ENCODE measurements at places on chromosomes 3 and 15. TPM values are rescaled to one million over a fixed set of nuclear protein-coding genes. Genes with fewer than 3 reads are reported as not detected.

- H3K27me3 ChIP-seq: no peaks in the 10 kb centered on the region
- no peak overlapping the region for H3K4me3 ChIP-seq
- no peak overlapping the region for H3K27ac ChIP-seq
- H3K4me1 ChIP-seq: no peaks in the 10 kb centered on the region
- no peaks in the 10 kb centered on the region for H3K36me3 ChIP-seq
Measured at GRCh38 chr15:48695827-48696573, 50.5 kb upstream of the FBN1 start.

- H3K4me1 ChIP-seq: peaks cover 40% of the 10 kb centered on the region
- no peak for DNase-seq
- H3K4me3 ChIP-seq: no peak overlapping the region
- H3K36me3 ChIP-seq: peaks cover 35% of the 10 kb centered on the region
- H3K27me3 ChIP-seq: no peaks in the 10 kb centered on the region
Measured at GRCh38 chr15:64857421-64857820, 15.7 kb downstream of the PLEKHO2 start.

DNA sequence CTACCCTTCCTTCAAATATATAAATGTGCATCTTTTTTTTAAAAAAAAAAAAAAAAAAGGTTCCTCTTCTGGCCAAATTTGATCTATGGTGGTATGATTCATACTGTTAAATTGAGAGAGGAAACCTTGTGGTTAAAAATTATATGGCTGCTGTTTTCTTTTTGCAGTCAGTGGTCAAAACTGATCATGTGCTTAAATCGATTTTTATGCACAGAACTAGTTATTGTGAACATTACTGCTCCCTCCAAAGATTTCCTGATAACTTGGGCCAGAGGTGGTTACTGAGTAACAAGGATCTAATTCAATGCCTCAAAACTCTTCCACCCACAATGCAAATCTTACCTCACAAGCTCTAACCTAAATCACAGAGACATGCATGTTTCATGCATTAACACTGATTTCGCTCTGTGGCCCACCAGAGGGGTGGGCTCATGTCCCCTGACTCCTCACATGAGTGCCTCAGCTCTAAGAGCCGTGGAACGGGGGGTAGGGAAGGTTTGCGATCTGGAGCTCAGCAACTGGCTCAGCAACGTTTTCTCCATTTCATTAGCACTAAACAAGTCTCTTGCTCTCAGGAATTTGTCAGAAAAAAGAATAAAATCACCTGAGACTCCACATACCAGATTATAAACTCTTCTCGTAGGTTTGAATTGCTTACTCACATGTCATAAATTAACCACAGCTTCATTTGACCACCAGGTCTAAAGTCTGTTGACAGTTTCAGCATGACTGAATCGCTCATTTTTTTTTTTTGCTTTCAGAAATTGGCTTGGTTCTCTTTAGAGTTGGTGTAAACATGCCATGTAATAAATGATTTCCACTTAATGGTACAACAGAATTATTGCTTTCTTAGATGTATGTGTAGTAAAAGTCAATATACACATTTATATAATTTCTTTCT, 280.4 kb downstream of the CD47 start:
- H3K4me1 ChIP-seq: no peaks in the 10 kb centered on the region
- no peak overlapping the region for H3K27ac ChIP-seq

The TPRG1 gene
- total RNA-seq: 0.13 TPM

DNA sequence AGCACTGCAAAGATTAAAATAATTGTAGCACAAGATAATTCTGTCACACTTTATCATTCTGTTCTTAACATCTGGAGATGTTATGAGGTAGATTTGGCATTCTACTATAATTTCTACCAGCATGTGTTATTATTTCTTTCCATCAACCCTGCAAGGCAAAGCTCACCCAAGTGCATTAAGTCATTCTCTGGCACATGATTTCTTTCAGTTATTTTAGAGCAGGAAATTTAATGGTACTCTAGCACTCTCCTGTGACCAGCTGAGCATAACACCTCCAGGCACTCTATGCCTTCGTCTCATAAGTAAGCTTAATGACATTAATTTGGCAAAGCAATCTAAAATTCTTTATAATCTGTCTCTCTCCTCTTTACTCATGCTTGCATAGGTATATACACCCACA, 300.2 kb upstream of the GPR149 start:
- H3K27me3 ChIP-seq: no peaks in the 10 kb centered on the region
- DNase-seq: no peak

The TGM4 gene
- total RNA-seq: 0.66 TPM

GRCh38 chr15:61935493-61935892, 124.8 kb downstream of the VPS13C start:
- H3K4me3 ChIP-seq: no peak overlapping the region
- no peak overlapping the region for H3K27ac ChIP-seq
- no peaks in the 10 kb centered on the region for H3K27me3 ChIP-seq
- H3K36me3 ChIP-seq: peaks cover 72% of the 10 kb centered on the region

DNA sequence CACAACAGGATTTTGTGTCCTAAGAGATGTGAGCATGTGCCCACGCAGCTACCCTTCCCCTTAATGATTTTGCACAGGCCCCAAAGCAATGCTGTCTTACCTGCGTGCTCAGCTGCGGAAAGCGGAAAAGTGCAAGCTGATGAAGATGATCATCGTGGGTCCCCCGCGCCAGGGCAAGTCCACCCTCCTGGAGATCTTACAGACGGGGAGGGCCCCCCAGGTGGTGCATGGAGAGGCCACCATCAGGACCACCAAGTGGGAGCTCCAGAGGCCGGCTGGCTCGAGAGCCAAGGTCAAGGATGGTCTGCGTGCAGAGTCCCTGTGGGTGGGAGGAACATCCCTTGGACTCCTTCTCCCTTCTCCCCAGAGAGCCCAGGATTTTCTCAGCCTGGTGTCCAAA, 103.1 kb downstream of the LRRK1 start:
- H3K36me3 ChIP-seq: no peaks in the 10 kb centered on the region
- DNase-seq: peak; percentile 24

DNA sequence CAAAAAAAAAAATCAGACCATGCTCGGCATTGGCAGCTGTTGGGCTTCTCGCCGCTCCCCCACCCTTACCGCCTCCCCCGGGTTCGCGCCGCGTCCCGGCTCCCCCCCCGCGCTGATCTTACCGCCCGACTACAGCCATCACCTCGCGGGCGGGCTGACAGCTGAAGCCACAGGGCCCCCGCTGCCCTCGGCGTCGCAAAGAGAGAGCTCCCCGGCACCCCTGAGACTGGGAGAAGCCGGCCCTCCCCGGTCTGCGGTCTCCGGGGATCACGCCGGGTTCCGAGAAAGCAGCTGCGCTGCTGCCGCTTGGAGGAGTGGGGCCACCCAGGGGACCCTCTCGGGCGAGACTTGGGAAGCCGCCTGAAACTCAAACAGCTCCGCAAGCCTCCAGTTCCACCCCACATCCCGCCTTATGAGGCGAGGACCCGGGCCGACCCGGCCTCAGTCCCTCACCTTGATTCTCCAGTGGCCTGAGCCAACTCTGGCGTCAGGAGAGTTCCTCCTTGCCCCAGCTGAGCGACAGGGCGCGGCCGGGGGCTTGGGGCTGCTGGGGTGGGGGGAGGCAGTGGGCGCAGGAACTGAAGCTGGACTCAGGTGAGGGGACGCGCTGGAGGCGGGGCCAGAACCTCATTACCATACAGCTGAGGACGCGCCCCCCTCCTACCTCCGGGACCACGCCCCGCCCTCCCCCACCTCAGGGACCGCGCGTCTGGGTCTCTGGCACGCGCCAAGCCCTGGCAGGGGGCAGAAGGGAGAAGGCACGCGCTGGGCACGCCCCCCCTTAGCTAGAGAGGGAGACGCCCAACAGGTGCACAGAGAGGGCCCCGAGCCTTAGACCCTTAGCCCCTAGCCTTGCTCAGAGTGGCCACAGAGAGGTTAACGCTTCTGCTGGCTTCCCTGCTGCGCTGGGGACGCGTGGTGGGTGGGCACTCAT, 1.0 kb upstream of the DLL4 start:
- H3K27me3 ChIP-seq: peaks cover 15% of the 10 kb centered on the region
- H3K4me1 ChIP-seq: peaks cover 50% of the 10 kb centered on the region
- peak overlapping the region; percentile 71 for H3K4me3 ChIP-seq
- DNase-seq: no peak
- H3K27ac ChIP-seq: peak overlapping the region; percentile 75

GRCh38 chr3:186986406-186986805, 56.1 kb downstream of the ST6GAL1 start:
- H3K27me3 ChIP-seq: no peaks in the 10 kb centered on the region
- no peak overlapping the region for H3K4me3 ChIP-seq
- DNase-seq: no peak
- H3K36me3 ChIP-seq: no peaks in the 10 kb centered on the region
- H3K27ac ChIP-seq: peak overlapping the region; percentile 17
- peaks cover 21% of the 10 kb centered on the region for H3K4me1 ChIP-seq

The TTC21A gene
- 0.90 TPM for total RNA-seq

The MUSTN1 gene
- 207 TPM for total RNA-seq

GRCh38 chr3:71987089-71987735, 202.3 kb upstream of the PROK2 start:
- no peak overlapping the region for H3K4me3 ChIP-seq
- DNase-seq: no peak
- H3K27me3 ChIP-seq: no peaks in the 10 kb centered on the region
- H3K4me1 ChIP-seq: no peaks in the 10 kb centered on the region
- no peaks in the 10 kb centered on the region for H3K36me3 ChIP-seq

DNA sequence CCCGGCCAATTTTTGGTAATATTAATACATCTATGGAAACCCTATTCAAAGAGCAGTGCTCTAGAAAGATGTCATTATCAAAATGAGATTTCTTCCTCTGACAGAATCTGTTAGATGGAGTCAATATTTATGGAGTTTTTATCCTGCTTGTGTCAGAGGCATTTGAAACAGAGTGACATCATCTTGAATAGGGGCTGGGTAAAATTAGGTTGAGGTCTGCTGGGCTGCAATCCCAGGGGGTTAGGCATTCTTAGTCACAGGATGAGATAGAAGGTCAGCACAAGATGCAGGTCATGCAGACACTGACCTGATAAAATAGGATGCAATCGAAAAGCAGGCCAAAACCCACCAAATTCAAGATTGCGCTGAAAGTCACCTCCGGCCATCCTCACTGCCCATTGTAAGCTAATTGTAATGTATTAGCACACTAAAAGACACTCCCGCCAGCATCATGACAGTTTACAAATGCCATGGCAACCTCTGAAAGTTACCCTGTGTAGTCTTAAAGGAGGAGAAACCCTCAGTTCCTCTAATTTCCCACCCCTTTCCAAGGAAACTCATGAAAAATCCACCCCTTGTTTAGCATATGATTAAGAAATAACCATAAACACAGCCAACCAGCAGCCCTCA, 27.3 kb upstream of the CCDC50 start:
- H3K4me3 ChIP-seq: no peak overlapping the region
- no peaks in the 10 kb centered on the region for H3K4me1 ChIP-seq
- no peak overlapping the region for H3K27ac ChIP-seq
- no peaks in the 10 kb centered on the region for H3K27me3 ChIP-seq
- no peaks in the 10 kb centered on the region for H3K36me3 ChIP-seq
- DNase-seq: no peak

DNA sequence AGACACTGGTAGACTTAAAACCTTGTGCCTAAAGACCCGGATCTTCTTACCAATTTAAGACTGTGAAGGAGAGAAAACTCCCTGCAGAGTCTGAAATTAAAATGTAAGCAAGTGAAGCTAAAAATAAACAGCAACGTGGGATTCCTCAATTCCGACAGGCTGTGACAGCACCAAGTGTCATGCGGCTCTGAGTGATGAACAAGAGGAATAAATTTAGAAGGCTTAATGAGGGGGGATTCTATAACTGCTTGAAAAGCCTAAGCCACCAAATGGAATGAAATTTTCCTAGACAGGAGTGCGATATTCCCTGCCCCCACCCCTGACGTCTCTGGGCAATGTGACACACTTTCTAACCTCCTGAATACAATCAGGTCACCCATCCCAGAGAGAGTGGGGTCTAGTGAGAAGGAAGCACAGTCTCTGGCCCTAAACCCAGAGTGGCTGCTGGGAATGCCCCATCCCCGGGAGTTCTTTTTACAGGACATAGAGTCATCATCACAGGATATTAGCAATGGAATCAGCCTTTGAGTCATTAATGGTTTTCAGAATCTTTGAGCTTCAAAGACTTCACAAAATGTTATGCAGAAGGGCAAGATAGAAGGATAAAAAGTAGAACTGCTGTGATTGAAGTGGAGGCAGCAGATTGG, 114.3 kb downstream of the EDEM1 start:
- peak overlapping the region; percentile 58 for H3K27ac ChIP-seq
- no peak for DNase-seq
- no peak overlapping the region for H3K4me3 ChIP-seq
- no peaks in the 10 kb centered on the region for H3K27me3 ChIP-seq
- no peaks in the 10 kb centered on the region for H3K36me3 ChIP-seq

DNA sequence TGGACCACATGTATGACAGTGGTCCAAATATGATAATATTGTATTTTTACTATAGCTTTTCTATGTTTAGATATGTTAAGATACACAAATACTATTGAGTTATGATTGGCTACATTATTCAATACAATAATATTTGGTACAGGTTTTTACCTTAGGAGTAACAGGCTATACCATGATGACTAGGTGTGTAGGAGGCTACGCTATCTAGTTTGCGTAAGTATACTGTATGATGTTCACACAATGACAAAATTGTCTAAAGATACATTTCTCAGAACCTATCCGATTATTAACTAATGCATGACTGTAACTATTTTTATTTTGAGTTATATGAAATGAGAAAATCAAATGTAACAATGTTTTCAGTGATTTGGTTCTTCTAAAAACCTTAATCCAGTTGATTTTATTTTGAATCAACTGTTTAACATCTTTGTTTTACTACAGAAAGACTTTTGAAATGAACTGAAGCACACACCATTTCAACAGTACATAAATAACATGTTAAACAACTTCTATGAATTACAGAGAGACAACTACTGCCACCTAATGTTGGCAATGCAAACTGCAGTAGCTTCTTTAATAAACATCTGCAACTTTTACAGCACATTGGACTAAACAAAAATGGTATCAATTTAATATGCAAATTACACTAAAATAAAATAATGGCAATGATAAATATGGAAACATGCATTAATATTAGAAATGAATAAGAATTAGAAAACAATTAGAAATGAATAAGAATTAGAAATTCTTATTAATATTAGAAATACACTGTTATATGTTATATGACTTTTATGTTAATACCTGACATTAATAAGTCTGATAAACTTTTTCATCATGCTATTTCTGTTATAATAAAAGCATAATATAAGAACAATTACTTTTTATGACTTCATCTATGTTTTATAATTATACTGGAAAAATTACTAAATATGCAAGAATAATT, 255.7 kb downstream of the MBNL1 start:
- H3K27ac ChIP-seq: no peak overlapping the region
- H3K4me1 ChIP-seq: no peaks in the 10 kb centered on the region
- no peak overlapping the region for H3K4me3 ChIP-seq
- no peaks in the 10 kb centered on the region for H3K27me3 ChIP-seq

DNA sequence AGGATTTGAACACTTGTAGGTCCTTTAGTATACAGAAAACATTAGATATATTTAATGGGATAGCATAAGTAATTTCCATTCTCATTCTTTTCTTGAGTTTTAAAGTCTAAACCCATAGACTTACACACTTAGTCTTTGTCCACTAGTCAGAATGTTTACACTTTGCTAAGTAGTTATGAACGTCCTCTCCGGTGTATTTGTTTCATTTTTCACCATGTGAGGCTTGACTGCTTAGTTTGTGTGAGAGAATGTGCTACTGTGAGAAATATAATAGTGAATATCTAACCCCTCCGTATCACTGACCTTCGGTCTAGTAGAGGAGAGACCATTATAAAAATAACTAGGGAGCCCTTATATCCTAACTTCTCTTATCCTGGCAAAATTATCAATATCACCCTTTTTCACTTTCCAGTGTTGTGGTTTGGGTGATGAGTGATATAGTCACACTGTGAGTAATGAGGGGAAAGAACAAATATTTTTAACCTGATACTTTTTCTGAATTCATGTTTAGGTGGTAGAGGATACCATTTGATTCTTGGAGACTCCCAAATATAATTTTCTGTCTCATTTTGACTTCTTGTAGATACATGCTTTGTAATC, 122.4 kb downstream of the UBE2E2 start:
- H3K36me3 ChIP-seq: no peaks in the 10 kb centered on the region
- no peak overlapping the region for H3K27ac ChIP-seq
- H3K4me1 ChIP-seq: peaks cover 14% of the 10 kb centered on the region
- DNase-seq: no peak

Data from heart left ventricle (tissue), 16 donors.